AG04449 (cell line): ENCODE measurements at places on chromosomes 12 and 14.

- no peak for DNase-seq
Observed at GRCh38 chr14:91374879-91375702, 42.5 kb downstream of the CCDC88C start.

DNA sequence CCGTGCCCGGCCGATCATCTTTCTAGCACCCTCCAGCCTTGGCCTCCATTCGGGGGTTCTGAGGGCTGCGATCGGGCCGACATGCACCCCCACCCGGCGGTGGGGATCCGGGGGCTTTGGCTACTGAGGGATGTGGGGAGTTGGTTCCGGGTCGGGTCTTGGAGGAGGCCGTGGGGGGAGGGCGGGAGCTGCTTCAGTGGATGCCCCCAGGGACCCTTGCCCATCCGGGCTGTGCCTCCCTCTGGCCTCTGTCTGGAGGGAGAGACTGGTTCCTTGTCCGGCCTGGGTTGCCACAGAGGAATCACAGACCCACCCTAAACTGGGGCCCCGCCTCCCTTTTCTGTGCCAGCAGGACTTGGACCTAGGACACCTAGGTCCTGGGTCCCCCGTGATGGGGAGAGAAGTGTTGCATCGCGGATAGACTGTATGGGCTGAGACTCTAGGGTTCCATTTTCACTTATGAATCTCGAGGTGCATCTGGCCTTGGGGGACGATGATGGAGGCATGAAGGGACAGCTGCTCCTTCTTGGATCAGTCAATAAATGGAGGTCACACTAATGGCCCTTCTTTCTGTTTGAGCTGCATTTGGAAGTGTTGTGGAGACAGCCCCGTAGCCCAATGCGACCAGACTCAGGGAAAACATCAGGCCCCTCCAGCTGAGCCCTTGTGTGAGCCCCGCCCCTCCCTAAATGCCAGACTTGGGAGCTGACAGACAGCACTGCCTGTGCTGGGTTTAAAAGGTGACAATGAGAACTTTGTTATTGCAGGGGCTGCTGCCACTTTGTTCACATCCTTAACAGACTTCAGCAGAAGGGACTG is 577 bp downstream of the DTX3 start:
- DNase-seq: no peak

- no peak for DNase-seq
Observed at GRCh38 chr14:104128981-104129380, 9.4 kb upstream of the KIF26A start.

DNA sequence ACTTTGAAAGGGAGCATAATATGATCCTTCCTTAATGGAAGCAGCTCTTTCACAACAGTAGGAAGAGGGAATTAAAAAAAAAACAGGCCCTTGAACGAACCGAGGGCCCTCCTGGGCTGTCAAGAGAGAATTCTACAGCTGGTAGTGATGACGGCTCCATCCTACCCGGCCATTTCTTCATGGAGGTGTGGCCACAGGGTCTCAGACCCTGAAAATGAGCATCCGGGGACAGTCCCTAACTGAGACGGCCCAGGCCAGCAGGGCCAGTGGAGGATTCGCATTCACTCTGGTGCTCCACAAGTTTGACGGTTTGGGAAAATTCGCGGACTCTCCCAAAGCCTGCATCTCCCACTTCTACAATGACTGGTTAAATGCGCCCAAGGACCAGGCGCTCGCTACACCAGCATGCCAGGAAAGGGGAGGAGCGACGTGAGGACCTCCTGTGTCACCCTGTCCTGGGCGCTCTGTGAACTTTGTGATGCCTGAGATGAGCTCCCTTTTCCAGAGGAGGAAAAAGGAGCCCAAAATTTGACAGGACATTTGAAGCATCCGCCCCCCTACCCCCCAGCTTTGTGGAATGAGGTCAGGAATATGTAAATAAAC is 66.8 kb downstream of the BCL11B start:
- no peak for DNase-seq

GRCh38 chr14:104786091-104786586 is 9.4 kb downstream of the AKT1 start:
- no peak for DNase-seq

DNA sequence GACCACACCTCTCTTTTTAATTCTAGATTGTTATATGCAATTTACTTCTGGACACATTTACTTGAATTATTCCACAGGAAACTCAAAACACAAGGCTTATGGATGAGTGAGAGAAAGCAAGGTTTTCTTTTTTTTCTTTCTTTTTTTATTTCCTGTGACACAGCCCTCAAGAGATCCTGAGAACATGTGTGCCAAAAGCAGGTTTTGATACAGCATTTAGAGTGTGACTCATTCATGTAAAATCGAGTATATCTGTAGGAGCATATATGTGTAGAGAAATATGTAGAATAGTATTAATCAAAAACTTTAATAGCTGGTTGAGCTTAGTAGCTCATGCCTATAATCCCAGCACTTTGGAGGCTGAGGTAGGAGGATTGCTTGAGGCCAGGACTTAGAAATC is 4.4 kb upstream of the MAX start:
- no peak for DNase-seq

DNA sequence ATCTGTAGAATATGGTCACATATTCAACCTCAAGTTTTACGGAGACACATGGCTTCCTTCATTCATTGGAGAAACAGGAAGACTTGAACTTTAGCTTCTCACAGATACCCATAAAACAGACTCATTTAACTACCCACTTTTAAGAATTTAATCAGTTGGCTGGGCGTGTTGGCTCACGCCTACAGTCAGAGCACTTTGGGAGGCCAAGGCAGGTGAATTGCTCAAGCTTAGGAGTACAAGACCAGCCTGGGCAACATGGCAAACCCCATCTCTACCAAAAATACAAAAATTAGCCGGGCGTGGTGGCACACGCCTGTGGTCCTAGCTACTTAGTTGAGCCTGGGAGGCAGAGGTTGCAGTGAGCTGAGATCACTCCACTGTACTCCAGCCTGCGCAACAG is 64.7 kb upstream of the STAC3 start:
- no peak for DNase-seq

- DNase-seq: no peak
Observed at GRCh38 chr12:94263011-94263811, 114.8 kb downstream of the PLXNC1 start.

DNA sequence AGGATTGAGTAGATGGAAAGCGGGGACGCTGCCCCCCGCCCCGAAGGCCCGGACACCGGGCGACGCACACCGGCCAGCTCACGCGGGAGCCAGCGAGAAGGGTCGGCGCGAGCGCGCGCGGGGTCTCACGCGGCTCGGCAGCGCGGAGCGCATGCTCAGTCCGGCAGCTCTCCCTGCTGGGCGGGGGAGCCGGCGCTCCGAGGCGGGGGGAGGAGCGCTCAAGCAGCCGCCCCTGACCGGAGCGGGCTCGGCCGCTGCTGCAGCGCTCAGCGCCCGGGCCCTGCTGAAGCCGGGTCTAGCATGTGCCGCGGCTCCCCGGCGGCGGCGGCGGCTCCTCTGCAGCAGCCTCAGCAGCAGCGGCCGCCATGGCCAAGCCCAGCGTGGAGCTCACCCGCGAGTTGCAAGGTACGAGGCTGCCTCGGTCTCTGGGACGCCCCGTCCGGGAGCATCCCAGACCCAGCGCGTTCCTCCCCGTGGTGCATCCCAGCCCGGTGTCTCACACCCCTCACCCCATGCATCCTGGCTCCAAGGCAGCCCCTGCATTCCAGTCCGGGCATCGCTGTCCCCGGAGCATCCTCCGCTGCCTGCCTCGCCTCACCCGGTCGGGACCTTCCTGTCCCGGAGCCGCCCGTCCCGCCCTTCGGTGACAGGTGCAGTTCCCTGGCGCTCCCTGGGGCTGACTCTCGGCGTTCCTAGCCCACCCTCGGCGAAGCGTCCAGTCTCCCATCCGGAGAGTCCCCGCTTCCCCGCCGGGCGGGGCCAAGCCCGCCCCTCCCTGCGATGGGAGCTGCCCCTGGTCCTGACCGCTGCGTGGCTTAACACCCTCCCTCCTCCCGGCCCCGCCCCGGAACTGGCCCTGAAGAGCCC is at the start of gene CARMIL3:
CARMIL3 (plus strand) TSS at position 221 of the 867 bp plus-strand sequence; CDS start at position 366, 145 bp downstream.
- DNase-seq: no peak
